ENCODE measurements at places on chromosomes 2 and 18.
A peak's percentile ranks its signal among the peaks of the same experiment; 100 is the strongest.

- no peak for DNase-seq
These were observed 270.1 kb downstream of the RDH14 start for GRCh38 chr2:18290386-18290785.

GRCh38 chr2:203596183-203596582 lies 61.1 kb upstream of the RAPH1 start:
- no peak for DNase-seq

DNA sequence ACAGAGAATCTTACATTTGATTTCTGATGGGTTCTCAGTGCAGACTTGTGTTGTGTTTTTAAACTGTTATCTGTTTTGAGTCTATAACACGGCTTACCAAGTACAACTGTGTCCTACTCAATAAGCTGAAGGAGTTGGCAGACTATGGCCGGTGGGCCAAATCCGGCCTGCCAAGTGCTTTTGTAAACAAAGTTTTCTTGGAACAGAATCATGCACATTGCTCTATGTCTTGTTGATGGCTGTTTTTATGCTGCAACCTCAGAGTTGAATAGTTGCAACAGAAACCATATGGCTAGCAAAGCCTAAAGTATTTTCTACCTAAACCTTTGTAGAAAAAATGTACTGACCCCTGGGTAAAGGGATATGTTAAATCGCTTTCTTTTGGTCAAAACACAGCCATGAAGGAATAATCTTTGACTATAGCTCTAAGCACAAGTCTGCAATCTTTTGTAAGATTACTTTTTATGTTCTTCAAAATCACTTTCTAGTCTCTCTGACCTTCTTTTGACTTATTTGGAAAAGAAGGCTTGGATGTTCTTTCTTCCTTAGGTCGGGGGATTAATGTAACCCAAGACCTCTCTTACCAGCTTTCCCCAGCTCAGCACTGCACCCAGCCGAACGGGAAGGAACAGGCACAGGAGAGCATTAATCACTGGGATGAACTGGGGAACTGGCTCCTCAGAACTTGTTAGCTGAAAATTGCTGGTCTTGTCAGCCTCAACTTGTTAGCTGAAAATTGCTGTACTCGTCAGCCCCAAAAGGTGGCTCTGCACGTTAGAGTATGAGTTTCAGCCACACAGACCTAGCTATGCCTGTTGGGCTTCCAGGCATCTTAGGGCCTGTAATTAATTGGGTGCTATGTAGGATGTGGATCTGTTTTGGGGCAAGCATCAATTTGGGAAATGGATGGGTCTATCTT lies 75.4 kb downstream of the CD8B2 start:
- no peak for DNase-seq

- DNase-seq, result no peak
These were observed 44.8 kb upstream of the CNGA3 start for GRCh38 chr2:98301469-98301868.

- no peak for DNase-seq
These were observed 57.8 kb downstream of the CYB5A start for GRCh38 chr18:74233933-74234325.

- no peak for DNase-seq
These were observed 150.1 kb upstream of the RIOK3 start for GRCh38 chr18:23302851-23303527.

DNA sequence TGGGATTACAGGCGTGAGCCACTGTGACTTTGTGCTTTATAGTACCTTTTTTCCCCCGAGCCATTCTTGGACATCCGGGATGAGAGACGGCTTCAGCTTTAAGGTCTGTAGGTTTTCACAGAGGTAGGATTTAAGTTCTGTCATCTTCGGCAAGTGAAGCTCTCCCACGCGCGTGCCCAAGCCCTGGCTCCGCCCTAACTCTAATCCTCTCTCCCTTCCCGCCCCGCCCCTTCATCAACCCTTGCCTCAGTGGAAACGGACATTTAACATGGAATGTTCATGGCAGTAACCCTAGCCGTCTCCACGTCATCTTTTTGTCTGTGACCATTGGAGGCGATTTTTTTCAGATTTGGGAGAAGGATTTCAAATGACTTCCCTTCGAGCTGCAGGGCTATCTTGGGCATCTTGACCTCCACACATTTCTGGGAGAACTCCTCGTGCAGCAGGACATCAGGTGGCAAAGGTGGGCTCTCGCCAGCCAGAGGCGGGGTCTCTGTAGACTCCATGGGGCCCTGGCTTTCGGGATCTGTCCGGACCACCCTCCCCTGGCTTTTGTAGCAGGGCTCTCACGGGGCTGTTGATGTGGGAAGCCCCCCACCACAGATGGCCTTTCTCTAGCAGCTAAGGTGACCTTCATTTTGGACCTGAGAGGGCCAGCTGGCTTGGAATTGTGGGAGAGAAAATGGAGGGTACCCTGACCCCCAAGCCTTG lies 6.8 kb downstream of the COLEC11 start:
- no peak for DNase-seq

DNA sequence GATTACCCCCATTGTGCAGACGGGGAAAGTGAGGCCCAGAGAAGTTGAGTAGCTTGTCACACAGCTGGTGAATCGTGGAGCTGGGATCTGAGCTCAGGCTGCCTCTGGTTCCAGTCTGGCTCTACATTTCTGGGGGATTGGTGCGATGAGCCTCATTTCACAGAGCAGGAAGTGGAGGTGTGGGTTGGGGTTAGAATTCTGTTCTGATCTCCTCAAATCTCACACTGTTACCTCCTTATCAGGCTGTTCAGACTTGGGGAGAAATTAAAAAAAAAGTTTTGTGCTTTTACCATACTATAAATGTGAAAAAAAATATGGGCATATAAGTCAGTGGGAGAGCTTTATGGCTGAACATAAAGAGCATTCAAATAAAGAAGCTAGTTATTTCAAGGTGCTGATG lies 21.6 kb downstream of the SH3RF3 start:
- no peak for DNase-seq

DNA sequence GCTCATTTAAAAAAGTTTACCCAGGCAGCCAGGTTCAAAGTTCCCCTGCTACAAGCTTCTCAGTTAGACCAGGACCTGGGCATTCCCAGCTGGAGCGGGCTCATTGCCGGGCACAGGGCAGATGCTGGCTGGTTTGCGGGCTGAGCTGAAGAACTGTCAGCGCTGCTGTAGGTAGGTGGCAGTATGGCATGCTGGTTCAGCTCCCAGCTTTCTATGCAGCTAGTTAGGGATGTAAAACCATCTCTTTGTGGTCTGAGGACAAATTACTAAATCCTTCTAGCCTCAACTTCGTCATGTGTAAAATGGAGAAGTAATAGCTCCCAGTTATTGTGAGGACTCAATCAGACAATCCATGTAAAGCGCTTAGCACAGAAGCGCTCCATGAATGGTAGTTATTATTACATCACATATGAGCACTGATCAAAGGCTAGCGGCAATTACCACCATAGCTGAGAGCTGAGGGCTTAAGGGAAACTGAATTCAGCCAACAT lies 2.4 kb upstream of the LDLRAD4 start:
- DNase-seq, result peak; percentile 84

DNA sequence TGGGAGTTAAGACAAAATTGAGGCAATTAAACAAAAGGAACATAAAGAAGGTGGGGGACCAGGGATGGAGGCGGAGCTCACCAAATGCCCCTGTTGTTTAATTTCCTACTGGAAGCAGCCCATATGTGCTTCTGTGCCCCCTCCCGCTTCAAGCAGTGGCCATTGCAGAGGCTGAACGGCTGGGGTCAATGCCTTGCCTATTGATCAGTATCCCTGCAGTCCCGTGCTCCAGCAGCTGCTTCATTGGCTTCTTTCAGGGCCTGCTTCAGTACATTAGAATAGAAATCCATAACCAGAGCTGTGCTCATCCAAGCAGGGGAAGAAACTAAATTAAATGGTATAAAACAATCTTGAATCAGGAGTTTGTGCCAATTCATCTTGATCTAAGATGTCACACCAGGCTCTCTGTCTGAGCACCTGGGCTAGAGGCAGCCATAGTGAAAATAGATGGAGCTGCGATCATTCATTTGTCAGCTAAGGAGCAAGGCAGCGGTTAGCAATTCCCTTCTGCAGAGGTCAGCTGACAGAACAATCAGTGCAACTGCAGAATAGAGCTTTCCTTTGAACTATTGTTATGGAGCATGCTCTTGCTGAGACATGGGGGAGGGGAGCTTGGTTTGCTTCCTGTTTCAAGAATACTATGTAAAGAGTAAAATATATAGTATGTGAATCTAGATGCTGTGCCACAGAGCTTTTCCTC lies 222.4 kb downstream of the WDR7 start:
- DNase-seq, result no peak
